Fibroblast of lung (primary cell): ENCODE measurements at places on chromosomes 11 and 22.

GRCh38 chr11:68002938-68003845 is 705 bp downstream of the UNC93B1 start:
- DNase-seq: no peak

GRCh38 chr22:19440411-19441195 is 6.9 kb downstream of the C22orf39 start:
- no peak for DNase-seq

- peak; percentile 90 for DNase-seq
Observed at GRCh38 chr22:29387921-29388758, at the start of gene AP1B1. Gene AP1B1, minus strand, starts transcription at chr22:29388570. Its CDS starts 21,327 bp downstream, at chr22:29367243.

GRCh38 chr11:72578051-72578450 is 96.2 kb downstream of the PDE2A start:
- no peak for DNase-seq

DNA sequence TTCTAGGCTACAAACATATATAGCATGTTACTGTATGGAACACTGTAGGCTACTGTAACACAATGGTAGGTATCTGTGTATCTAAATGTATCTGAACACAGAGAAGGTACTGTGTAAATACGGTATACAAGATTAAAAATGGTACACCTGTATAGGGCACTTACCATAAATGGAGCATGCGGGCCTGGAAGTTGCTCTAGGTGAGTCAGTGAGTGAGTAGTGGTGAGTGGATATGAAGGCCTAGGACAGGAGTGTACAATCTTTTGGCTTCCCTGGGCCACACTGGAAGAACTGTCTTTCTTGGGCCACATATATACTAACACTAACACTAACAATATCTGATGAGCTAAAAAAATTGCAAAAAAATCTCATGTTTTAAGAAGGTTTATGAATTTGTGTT is 21.4 kb downstream of the RNF141 start:
- no peak for DNase-seq

DNA sequence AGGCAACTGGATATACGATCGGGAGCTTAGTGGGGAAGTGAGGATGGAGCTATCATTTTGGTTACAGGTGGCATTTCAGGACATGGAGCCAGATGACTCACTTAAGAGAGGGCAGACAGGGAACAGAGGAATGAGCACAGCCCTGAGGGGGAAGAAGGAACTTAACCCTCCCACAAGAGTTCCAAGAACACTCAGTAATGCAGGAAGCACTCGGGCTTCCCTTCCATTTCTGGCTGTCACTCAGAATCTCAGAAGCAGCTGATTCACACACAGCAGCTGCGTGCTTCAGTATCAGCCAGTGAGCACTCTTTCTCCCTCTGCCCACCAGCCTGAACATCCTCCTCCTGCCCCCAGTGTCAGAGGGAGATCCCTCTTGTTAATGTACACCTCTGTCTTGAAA is 34.8 kb downstream of the EFCAB6 start:
- peak; percentile 47 for DNase-seq

GRCh38 chr11:4068962-4069361 is 25.6 kb upstream of the RRM1 start:
- peak; percentile 34 for DNase-seq

- DNase-seq: no peak
Observed at GRCh38 chr22:49334976-49335375, 492.7 kb downstream of the BRD1 start.

- peak; percentile 43 for DNase-seq
Observed at GRCh38 chr11:68843052-68843561, 1.4 kb upstream of the CPT1A start.

DNA sequence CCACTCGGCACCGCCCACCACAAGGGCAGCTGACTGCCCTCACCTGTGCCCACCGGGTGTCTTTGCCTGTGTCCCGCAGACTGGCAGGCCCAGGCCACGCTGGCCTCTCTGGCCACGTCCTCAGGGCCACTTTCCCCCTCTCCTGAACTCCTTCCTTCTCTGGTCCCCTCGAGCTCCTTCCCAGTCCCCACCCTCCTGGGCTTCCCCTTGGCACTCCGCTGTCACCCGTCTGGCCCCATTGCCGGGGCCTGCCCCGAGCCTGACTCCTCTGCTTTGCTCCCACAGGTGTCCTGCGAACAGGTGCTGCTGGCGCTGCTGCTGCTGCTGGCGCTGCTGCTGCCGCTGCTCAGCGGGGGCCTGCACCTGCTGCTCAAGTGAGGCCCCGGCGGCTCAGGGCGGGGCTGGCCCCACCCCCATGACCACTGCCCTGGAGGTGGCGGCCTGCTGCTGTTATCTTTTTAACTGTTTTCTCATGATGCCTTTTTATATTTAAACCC is 14.2 kb downstream of the MCAT start:
- no peak for DNase-seq

GRCh38 chr11:70145841-70146240 is 57.3 kb upstream of the FADD start:
- DNase-seq: no peak

DNA sequence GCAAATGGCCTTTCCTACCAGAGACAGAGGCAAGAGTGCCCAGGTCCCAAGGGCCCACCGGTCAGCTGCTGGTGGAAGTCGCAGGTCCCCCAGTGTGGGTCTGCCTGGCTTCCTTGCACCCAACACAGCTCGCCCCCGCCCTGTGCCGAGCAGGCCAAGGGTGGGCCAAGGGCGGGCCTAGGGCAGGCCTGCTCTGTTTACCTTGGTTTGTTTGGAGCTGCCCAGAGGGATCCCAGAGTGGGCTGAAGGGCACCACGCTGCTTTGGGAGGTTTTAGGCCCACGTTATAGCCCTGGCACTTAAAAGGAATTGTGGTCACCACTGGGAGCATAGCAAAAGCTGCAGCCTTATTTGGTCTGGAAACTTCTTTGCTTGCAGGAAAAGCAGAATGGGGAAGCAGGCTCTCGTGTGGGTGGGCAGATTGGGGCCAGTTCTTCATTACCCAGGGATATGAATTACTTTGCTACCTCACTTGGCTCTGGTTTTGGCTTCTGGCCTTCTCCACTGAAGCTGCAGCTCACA is 38.0 kb downstream of the MRGPRD start:
- peak; percentile 28 for DNase-seq

- DNase-seq: peak; percentile 96
Observed at GRCh38 chr11:70517988-70518907, 119.9 kb downstream of the CTTN start.

- DNase-seq: no peak
Observed at GRCh38 chr22:39114112-39114511, 17.1 kb downstream of the APOBEC3H start.

- peak; percentile 99 for DNase-seq
Observed at GRCh38 chr11:44861849-44862557, 88.7 kb downstream of the TP53I11 start.

- DNase-seq: no peak
Observed at GRCh38 chr11:33631749-33632091, 68.9 kb downstream of the C11orf91 start.

DNA sequence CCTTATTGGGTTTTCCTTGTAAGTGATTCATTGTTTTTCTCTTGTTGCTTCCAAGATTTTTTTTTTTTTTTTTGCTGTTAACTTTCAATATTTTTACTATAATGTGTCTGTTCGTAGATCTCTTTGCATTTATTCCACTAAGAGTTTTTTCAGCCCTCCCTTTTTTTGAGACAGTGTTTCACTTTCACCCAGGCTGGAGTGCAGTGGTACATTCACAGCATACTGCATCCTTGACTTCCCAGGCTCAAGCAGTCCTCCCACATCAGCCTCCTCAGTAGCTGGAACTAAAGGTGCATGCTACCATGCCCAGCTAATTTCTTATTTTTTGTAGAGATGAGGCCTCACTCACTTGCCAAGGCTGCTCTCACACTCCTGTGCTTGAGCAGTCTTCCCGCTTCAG is 1282.0 kb upstream of the CNTN5 start:
- no peak for DNase-seq

DNA sequence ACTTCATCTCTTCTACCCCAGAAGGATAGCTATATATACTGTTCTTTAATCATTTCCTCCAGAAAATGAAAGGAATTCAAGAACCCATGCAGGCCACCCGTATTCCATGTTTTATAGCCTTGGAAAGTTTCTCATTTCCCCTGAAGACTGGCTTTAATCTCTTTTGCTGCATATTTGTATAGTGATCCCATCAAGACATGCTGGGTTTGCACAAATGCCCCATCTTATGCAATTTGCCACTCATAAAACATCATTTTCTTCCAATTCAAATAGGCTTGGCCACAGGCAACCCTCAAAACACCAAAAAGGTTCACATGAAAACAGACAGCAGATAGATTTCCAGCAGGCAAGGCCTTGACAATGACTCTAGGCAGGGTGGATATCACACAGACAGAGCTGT is 28.3 kb upstream of the APOA1 start:
- DNase-seq: no peak

- DNase-seq: peak; percentile 83
Observed at GRCh38 chr11:75771646-75772410, 3.2 kb downstream of the DGAT2 start.

DNA sequence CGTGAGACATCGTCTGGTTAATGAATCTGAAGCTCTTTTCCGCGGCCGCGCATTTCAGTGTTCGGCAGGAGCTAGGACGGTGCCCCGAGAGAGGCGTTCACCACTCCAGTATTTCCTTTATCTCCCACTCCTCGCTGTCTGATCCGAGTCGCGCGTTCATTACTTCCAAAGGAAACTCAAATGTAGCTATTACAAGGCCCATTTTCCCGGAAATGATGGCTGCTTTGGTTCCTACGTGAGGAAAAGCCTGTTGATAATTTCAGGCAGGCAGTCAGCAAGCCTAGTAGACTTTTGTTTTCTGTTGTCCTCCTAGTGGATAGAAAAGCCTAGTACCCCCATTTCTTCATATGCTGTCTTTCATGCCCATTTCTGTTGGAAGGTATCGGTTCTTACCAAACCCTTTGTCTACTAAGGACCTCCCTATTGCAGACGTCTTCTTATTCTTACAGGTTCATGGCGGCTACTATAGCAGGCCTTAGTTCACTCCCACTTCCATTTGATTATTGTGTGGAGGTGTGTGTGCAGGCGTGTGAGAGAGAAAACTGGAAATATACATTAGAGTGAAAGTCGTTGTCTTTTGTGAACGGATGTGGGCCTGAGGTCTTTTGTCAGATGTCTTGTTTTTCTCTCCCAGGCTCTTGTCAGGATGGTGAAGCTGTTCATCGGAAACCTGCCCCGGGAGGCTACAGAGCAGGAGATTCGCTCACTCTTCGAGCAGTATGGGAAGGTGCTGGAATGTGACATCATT is 737 bp downstream of the RBM4 start:
- DNase-seq: peak; percentile 39

- no peak for DNase-seq
Observed at GRCh38 chr11:2570211-2570811, 125.5 kb downstream of the KCNQ1 start.

- no peak for DNase-seq
Observed at GRCh38 chr22:27329131-27329850, 472.3 kb downstream of the MN1 start.

DNA sequence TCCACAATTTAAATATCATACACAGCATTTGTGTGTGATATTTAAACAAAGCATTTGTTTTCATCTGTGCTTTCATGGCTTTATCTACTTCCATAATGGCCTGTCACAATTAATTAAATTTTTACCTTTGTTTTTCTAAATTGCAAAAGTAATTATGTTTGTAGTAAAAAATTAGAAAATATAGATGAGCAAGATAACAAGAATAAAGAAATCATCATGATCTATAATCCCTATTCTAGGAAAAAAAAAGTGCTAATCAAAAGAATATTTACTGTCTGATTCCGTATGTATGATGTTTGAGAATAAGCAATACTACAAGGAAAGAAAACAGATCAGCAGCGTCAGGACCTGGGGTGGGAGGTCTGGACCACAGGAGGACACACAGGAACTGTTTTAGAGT is 149.9 kb downstream of the NCAM1 start:
- no peak for DNase-seq

DNA sequence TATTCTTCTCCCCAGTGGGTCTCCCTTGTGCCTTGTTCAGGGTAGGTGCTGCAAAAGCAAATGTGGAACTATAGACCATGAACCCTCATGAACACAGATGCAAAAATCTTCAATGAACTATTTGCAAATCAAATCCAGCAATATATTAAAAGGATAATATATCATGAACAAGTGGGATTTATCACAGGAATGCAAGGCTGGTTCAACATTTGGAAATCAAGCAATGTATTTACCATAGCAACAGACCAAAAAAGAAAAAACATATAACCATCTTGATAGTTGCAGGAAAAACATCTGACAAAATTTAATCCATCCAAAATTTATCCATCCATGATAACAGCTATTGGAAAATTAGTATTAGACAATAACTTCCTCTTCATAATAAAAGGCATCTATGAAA is 11.4 kb upstream of the OSBPL5 start:
- no peak for DNase-seq

DNA sequence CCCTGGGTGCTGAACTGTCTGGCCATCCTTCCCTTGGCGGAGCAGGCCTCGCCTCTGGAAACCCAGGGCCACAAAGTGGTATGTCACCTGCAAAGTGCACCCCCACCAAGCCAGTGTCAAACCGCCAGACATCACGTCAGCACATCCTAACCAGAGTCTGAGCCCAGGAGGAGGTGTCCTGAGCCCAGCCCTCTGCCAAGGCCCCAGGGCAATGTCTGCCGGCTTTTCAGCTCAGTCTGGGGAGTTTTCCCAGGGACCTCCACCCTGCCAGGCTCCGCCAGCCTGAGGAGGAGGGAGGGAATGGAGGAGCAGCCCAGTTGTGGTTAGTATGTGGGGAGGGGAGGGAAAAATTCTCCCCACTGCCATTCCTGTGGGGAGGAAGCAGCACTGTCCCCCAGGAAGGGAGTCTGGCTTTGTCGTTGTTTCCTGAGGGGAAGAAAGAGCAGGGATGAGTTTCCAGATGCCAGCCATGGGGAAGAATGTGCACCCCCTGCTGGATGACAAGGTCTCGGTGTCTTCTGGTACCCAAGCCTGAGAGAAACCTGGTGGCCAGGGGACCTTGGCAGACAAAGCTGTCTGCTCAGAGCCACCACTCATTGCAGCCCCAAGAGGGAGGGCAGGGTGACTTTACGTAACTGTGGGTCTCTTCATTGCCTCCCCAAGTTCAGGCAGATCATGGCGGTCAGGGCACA is 81.4 kb upstream of the CD82 start:
- DNase-seq: no peak

DNA sequence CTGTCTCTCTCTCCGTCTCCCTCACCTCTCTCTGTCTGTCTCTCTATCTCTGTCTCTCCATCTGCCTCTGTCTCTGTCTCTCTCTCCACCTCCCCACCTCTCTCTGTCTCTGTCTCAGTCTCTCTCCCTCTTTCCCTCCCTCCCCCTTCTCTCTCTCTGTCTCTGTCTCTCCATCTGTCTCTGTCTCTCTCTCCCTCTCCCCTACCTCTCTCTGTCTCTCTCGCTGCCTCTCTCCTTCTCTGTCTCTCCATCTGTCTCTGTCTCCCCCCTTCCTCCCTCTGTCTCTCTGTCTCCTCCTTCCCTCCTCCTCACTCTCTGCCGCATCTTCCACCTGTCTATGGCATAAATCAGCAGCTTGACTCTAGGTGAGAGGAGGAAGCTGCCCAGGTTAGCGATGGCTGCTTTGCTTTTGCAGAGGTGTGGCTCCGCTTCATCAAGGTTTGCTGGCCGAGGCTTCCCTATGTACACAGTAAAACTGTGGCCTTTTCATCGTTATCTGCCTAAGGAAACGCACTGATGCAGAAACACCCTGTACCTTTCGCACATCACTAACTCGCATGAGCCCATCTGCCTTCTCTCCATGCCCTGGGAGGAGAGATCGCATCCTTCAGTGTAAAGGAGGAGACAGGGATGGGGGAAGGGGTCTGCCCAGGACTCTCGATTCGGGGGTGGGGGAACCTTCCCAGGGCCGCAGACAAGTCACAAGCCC is 44.5 kb downstream of the ANO1 start:
- DNase-seq: no peak

GRCh38 chr11:29305456-29306232 is 711.2 kb downstream of the KCNA4 start:
- DNase-seq: no peak
